ENCODE measurements at places on chromosomes 7 and 10. TPM values are rescaled to one million over a fixed set of nuclear protein-coding genes. Genes with fewer than 3 reads are reported as not detected.

SLC29A3 gene
- 11.2 TPM for polyA plus RNA-seq

CALCR gene
- polyA plus RNA-seq: not detected

CD36 gene
- 1.2 TPM for polyA plus RNA-seq

AS3MT gene
- polyA plus RNA-seq: not detected

SFTPA1 gene
- polyA plus RNA-seq: not detected

PODXL gene
- polyA plus RNA-seq: 0.14 TPM

MOGAT3 gene
- polyA plus RNA-seq: not detected

WDFY4 gene
- 0.12 TPM for polyA plus RNA-seq

GIMAP4 gene
- 762 TPM for polyA plus RNA-seq

TMEM254 gene
- polyA plus RNA-seq: 37.4 TPM

FAM131B gene
- polyA plus RNA-seq: not detected

FGFR2 gene
- polyA plus RNA-seq: not detected

RFC2 gene
- polyA plus RNA-seq: 21.4 TPM

LRRN3 gene
- 173 TPM for polyA plus RNA-seq

NYAP1 gene
- not detected for polyA plus RNA-seq

LRWD1 gene
- 18.5 TPM for polyA plus RNA-seq

Measured in naive thymus-derived CD4-positive, alpha-beta T cell (primary cell).